ENCODE measurements at places on chromosomes 6 and 20. TPM values are rescaled to one million over a fixed set of nuclear protein-coding genes. Genes with fewer than 3 reads are reported as not detected.

TUBB2B gene
- 18.3 TPM for total RNA-seq

HLA-F gene
- 8.0 TPM for total RNA-seq

ENPP3 gene
- not detected for total RNA-seq

BMP2 gene
- total RNA-seq, result 35.0 TPM

CDC40 gene
- 19.6 TPM for total RNA-seq

Data from smooth muscle cell of the umbilical artery (primary cell).